Right hindlimb (tissue), 1 donor: ENCODE measurements at places on chromosomes 11 and 22.

DNA sequence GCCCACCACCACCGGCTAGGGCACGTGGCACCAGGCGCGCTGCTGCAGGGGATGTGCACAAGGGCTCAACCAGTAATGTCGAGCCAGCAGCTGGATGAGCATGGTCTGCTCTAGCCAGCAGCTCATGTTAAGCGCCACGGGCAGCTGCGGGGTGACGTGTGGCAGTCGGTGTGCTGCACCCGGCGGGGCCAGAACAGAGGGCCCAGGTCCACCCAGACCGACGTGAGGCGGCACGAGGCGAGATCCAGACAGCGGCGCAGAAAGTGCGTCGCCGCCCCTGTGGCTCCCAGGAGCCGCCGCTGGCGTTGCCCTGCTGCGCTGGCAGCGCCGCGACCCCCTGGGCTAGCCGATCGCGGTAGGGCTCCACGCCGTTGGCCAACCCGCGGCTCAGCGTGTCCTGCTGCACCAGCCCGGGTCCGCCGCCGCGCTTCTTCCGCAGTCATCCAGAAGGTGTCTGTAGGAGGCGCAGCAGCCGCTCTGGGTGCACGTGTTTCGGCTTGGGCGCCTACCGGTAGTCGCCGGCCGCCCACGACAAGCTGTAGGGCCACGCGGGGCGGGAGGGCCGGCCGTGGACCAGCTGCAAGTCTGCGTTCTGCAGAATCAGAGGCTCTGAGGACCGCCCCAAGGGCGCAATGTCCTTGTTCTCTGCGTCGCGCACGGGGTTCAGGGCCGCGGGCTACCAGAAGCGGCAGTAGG, 4.6 kb upstream of the GALR3 start:
- DNase-seq, result peak; percentile 72

GRCh38 chr11:64787526-64788320, 9.4 kb upstream of the SF1 start:
- peak; percentile 57 for DNase-seq

DNA sequence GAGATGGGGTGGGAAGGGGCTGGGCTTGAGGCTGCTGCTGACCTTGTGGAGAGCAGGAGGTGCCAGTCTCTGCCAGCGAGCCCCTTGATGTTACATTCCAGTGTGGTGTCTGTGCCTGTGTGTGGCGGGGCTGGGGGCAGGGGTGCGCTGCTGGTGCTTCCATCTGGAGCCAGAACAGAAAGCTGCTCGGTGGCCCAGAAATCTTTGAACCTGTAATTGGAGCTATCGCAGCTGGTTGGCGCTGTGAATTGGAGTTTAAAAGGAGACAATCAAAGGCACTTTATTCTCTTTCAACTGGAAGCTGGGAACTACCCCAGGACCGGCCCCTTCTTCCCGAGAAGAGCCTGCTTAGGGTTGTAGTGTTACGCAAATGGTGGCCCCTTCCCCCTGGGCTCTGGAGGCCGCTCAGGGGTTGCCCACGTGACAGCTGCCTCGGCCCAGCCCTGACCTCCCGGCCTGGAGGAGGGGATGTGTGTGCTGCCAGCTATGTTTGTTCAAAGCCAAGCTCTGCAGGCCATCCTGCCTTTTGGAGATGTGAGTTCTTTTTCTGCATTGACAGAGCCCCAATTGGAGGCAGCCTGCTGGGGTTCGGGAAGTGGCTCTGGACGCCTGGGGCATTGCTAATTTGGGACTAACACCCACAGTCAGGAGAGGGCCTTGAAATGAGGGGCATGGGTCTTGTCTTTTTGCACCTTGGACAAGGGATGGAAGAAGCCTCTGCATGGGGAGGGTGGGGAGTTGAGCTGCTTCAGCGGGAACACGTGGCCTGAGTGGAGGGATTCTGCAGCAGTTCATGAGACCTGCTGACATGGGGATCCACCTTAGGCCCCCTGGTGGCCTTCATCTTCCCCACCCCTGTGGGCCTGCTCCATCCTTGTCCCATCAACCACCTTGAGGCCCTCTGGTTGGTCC, 14.0 kb upstream of the ARSA start:
- peak; percentile 54 for DNase-seq

DNA sequence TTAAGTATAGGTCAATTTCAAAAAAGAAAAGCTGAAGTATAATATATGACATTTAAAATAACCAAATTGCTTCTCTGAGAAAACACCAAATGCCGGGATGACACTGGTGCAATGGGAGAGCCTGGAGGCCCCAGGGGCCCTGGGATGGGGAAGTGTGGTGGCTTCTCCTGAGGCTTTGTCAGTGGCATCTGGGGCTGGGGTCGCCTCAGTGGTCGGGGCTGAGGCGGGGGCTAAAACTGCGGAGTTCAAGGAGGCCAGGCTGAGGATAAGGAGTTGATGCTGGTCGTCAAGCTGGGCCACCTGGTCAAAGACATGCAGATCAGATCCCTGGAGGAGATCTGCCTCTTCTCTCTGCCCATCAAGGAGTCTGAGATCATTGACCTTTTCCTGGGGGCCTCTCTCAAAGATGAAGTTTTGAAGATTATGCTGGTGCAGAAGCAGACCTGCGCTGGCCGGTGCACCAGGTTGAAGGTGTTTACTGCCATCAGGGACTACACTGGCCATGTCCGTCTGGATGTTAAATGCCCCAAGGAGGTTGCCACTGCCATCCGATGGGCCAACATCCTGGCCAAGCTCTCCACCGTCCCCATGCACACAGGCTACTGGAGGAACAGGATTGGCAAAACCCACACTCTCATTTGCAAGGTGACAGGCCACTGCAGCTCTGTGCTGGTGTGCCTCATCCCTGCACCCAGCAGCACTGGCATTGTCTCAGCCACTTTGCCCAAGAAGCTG, 660.1 kb upstream of the CCDC179 start:
- no peak for DNase-seq

DNA sequence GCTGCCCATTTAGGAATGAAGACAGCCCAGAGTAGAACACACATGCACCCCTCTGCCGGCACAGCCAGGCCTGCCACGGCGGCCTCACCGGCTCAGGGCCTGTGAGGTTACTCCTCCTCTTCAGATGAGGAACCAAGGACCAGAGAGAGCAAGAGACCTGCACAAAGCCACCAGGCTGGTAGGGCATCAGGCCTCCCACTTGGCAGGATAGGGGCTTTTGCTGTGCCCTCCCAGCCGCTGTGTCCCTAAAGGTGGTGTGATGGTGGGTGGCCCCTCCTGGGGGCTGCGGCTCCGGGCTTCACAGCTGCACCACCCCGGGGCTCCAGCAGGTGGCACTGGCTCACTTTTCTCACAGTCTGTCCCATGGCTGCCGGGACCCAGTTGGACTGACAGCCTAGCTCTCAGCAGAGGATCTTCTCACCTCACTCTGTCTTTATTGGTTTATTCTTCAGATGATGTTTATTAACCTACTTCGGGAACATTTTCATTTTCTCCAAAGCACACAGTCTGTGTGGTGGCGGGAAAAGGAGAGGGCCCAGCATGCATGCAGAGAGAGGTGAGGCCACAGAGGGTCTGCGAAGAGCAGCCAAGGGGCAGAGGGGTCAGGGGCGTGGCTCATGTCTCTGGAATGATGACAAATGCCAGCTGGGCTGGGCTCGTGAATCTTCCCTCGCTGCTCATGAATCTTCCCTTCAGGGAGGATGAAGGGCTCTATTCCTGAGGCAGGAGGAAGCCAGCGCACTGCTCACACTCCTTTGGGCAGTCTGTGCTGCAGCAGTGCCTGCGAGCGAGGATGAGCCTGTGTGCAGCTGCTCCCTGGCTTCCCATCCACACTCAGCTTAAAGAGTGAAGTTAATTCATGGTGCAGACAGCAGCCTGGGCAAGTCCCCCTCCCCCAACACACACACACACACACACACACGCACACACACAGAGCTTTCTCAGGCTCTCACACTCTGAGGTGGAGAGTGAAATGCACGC, 101.1 kb upstream of the PITPNB start:
- peak; percentile 78 for DNase-seq

DNA sequence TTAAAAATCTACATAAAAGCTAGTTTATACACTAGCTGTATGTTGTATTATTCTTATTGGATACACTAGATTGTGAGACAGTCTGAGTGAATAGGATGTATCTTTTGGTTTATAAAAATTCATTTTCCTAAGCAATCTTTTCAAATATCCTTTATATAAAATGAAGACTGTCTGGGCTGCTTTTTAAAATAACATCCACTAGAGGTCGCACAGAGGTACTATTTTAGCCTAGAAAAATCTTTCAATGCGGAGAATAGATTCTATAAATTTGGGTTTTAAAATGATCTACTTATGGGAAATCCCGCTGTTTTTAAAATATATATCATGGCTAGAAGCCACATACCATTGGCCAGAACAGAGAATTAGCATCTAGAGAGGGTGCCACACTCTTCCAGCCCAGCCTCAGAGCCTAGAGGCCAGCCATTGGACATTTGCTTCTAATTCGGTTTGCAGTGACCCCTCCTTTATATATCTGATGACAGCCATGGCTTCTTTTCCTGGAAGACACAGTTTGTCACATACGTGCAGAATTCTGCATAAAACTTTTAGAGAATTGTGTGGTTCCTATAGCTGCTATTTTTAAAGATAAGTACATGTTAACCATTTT, 7.3 kb downstream of the C11orf97 start:
- no peak for DNase-seq

- DNase-seq, result no peak
Measured at GRCh38 chr11:83063073-83063754, 8.5 kb downstream of the RAB30 start.

GRCh38 chr11:76667271-76667818, 3.2 kb downstream of the LRRC32 start:
- DNase-seq, result peak; percentile 6
